IPS DF 6.9 (cell line): ENCODE measurements at places on chromosomes 12 and 14.

GRCh38 chr12:123453165-123453564 is 4.8 kb upstream of the SNRNP35 start:
- no peak for DNase-seq

DNA sequence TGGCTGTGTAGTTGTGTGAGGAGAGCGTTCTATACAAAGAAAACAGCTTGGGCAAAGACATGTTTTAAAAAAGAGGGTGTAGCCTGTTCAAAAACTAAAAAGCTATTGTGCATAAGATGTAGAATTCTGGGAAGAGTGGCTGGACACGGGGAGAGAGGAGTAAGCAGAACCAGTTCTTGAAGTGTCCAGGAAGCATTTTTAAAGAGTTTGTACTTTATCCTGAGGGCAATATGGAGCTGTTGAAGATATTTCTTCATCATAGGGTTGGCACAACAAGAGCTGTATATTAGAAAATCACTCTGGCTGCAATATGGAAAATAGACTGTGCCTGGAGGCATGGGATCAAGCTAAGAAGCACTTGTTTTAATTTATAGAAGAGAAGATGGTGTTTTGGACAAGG is 458.9 kb upstream of the LMO3 start:
- DNase-seq = no peak

DNA sequence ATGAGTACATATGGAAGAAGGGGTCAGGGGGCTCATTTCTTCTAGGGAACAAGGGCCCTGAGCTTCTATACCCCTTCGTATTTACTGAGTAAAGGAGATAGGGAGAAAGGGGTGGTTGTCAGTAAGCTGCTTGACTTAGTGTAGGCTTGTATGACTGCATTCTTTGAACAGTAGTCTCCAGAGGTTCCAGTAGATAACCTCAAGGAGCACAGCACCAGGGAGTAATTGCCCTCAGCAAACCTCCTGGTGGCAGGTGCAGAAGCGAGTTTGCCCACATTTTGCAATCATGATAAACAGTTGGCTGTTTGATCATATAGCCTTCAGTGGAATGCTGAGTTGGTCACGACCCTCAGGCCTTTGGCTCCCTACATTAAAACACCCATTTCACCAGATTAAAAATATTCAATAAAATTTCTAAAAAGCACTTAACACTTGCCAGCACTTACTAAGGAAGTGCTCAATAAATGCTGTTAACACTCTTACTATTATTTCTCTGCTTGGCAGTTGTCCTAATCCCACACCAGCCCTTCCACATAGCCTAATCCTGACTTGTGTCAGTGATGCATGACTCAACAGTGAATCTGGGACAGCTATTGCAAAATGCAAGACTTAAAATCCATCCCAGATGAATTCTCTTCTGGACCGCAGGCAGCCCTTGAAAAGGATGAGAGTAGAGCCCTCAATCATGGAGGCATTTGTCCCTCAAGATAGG is 3.7 kb upstream of the DHRS4L2 start:
- DNase-seq = no peak

- no peak for DNase-seq
Measured at GRCh38 chr12:53761306-53761705, 9.5 kb upstream of the CISTR start.

- DNase-seq = no peak
Measured at GRCh38 chr12:131379738-131380137, 331.2 kb upstream of the SFSWAP start.

GRCh38 chr12:131425112-131426075 is 285.5 kb upstream of the SFSWAP start:
- no peak for DNase-seq

DNA sequence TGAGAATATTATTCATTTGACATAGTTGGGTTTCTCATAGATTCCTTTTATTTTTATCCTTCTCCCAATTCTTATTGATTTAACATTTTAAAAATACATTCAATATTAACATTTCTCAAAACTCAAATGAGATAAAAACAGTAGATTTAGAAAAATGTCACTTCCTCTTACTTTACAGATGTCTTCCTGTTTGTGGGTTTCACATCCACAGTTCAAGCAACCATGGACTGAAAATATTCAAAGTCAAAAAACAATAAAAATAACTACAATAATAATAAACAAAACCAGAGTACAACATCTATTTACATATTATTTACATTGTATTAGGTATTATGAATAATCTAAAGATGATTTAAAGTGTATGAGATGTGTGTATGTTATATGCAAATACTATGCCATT is 111.3 kb upstream of the SLC16A7 start:
- no peak for DNase-seq

DNA sequence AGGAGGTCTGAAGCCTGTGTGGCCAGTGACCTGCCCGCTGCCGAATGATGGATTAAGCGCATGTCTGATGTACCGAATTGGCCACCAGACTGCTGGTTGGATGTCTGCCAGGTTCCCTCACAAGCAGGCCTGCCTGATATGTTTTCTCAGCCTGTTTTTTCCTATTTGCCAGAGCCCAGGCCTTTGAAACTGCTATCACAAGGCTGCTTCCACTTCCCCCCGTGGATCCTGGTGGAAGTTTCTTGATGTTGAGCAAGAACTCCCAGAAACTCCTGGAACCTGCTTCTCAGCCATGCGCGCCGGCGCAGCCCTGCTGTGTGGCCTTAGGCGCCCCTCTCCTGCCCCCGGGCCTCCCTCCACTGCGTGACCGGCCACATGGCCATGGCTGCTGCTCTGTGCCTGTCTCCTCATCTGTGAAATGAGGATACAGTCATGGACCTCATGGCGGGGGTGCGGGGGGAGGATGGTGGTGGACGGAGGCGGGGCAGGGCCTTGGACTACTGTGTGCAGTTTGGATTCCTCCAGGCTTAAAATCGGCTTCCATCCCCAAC is 56.6 kb downstream of the CALM1 start:
- no peak for DNase-seq

GRCh38 chr12:52739963-52740362 is 36.6 kb upstream of the KRT77 start:
- no peak for DNase-seq

- no peak for DNase-seq
Measured at GRCh38 chr12:97223419-97223818, 239.2 kb upstream of the RMST start.

GRCh38 chr12:76560086-76560491 is 518 bp upstream of the OSBPL8 start:
- DNase-seq = no peak

GRCh38 chr12:101794574-101794973 is 36.2 kb downstream of the GNPTAB start:
- DNase-seq = no peak
